ENCODE measurements at places on chromosomes 5 and 9.

GRCh38 chr9:90271707-90272106 is 370.9 kb downstream of the DIRAS2 start:
- no peak for DNase-seq

DNA sequence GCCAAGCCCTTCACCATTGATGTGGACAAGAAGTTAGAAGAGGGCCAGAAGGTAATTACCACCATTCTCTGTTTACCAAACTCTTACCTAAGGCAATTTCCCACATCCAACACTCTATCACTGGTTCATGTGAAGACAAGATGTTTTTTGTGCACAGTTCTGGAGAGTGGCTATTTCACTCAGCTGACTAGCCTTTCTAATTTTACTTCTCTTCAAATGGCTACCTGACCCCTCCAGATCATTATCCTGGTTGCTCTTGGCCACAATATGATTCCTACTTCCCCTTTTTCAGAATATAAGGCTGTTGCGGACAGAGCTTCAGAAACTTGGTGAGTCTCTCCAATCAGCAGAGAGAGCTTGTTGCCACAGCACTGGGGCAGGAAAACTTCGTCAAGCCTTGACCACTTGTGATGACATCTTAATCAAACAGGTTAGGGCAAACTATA is 7.1 kb downstream of the KIF20A start:
- DNase-seq, result no peak

DNA sequence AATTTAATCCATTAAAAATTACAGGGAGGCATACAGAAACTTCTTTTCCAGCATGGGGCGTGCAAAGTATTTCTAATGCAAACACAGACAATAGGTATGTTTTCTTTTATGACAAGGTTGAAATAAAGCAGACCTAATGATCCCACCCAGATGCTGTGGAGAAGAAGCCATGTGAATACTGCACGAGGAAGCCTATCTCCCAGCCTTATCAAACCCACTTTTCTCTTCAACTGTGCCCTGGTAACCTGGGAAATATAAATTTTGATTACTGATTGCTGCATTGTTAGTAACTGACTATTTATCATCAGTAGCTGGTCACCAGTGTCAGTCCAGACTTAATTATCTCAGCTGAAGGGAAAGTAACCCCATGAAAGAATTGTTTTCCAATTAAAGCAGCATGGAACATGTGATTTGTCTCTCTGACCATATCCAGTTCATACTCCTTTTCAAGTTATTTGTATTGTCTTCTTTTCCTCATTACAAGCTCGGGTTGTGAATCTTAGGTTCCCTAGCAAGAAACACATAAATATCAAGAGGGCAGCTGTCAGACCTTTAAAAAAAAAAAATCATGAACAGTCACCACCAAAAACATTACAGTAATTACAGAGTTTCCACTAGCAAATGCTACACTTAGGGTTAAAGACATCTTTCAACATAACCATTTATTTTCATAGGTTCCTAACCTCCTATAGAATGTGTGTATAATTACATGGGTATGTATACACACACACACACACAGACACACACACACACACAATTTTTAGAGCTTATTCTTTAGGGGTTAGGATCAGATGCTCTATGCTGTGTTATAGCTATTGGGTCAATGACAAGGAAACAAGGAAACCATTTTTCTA is 50.3 kb downstream of the SEMA6A start:
- DNase-seq, result no peak

DNA sequence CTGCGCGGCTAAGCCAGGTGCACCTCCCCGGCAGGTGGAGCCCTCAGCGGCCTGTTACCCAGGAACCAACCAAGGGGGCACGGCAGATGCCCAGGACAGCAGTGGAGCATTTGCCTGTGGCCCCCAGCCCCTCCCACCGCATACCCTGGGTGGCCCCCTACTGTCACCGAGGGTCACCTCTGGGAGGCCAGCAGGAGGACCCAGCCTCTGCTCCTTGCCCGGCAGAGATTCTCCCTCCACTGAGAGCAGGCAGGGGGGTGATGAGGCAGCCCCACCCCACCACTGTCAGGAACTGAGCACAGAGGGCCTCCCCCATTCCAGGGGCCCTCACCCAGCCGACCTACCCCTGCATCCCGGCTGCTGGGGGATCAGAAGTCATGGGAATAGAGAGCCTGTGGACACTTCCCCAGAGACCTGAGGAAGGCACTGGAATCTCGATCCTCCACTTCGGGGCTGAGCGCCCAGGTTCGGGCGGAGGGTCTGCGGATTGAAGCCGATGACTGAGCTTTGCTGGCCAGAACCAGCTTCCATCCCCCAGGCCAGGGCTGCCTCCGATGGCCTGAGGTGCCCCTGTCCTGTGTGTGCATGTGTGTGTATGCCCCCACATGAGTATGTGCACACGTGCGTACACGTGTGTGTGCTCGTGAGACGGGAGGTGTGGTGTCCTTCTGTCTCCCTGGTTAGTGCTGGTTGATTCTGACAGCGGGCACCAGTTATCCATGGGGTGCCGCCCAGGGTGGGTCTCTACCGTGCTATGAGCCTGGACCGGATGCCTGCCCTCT is at the start of gene QRFP:
TSS of gene QRFP (minus strand) at position 580 of the 782 bp plus-strand sequence. CDS start 2,974 bp downstream, outside the sequence.
- DNase-seq, result no peak

GRCh38 chr5:80296121-80296520 is 23.7 kb upstream of the SPZ1 start:
- no peak for DNase-seq

GRCh38 chr5:148774313-148774712 is 52.1 kb upstream of the ADRB2 start:
- no peak for DNase-seq

DNA sequence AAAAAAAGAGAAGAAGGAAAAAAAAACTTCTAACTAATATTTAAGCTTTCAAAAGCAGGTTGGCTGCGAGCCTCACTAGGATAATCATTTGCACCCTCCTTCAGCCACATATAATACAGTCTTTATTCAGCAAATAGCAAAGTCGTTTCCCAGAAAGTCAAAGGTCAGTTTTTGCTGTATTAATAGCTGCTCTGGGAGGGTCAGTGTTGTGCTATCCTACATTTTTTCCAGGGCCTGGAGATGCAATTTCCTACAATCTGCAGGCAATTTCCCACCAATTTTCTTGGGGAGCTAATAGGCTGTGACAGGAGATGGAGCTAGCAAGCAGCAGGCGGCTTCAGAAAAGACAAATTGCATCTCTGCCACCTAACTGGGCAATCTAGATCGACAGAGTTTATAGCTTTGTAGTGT is 136.8 kb downstream of the TLE1 start:
- no peak for DNase-seq

- no peak for DNase-seq
Observed at GRCh38 chr5:138018849-138019248, 14.0 kb downstream of the FAM13B start.

DNA sequence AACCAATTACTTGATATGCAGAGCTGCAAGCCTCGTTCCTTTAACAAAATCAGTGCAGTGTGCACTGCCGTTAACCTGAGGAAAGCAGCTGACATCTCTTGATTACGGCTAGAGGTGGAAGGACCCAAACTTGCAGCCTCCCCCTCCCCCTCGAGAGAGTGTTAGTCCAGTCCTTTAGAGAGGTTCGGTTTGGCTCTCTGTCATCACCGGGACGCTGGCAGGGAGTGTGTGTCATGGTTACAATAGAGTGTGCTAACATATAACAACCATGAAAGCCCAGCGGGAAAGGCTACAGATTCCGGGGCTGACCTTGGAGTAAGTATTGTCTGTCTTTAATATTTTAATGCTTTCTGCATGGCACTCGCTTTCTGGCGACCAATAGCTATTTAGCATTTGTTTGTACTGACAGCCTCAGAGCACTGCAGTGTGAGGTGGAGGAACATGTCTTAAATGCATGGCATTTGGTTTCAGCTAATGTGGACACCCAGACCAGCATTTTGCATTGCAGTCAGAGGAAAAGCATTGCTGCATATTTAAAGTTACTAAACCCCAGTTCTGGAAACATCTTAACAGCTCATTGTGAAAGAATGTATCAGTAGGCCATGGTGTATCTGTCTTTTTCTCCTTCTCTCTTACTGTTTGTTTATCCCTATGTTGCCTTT is 237.5 kb downstream of the CD180 start:
- DNase-seq, result no peak

DNA sequence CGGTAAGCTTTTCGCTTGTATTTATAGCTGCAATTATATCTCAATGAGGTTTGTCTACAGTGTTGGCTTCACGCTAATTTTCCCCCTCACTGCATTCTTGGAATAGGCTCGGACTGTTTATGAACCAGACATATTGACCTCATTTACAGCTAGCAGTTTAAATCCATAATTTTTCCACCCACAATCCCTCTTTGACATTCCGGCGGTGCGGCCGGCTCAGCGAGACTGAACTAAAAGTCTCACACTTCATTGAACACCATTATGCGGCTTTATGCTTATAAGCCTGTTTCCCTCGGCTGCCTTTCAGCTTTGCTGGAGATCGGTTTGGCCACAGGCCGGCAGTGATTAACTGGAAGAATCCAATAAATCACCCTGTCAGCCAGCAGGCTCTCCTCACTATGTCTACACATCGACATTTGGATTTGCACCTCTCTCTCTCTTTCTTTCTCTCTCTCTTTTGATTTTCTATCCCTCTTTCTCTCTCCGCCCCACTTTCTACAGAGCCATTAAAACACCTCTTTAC is 315.0 kb upstream of the TLE4 start:
- DNase-seq, result peak; percentile 47

DNA sequence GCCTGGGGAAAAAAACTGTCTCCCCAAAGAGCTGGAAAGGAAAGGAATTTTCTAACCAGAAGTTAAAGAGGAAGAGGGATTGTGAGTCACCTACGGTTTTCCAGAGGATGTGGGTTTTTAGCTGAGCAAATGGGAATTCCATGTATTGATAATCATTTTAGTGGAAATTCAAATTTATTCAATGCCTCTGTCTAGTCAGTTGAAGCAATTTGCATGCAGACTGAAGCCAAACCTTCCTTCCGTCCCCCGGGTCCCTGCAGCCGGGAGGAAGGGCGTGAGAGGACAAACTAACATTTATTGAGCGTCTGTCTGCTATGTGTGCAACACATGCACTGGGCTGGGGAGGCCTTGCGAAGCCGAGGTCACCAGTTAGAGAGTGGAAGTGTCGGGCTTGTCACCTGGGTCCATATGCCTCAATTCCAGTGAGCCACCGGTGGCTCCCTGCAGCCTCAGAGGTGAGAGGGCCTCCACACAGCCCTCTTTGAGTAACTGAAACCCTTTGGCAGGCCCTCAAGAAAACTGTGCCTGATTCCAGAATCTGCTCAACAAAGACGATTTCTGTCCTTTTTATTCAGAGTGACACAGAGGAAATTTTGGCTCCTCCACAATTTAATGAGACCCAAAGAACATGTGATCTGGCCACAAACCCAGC is 70.3 kb downstream of the COL27A1 start:
- no peak for DNase-seq

DNA sequence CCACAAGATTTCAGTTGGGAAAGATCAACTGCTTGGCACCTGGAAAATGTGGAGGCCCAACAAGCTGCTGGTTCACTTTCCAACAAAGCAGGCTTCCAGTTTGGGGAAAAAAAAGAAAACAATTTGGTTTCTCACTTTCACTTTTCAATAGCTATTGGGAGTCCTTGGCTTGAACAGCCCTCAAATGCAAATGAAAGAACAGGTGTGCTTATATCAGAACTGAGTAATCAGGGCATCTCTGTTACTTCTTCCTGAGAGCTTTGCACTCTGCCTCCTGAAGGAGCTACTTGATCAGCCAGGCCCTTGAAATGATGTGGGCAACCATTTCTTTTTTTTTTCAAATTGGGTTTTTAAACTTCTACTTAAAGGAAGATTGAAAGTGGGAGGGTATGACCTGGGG is 73.5 kb downstream of the MFAP3 start:
- no peak for DNase-seq

- DNase-seq, result no peak
Observed at GRCh38 chr5:74364507-74364906, 276.0 kb downstream of the ENC1 start.

DNA sequence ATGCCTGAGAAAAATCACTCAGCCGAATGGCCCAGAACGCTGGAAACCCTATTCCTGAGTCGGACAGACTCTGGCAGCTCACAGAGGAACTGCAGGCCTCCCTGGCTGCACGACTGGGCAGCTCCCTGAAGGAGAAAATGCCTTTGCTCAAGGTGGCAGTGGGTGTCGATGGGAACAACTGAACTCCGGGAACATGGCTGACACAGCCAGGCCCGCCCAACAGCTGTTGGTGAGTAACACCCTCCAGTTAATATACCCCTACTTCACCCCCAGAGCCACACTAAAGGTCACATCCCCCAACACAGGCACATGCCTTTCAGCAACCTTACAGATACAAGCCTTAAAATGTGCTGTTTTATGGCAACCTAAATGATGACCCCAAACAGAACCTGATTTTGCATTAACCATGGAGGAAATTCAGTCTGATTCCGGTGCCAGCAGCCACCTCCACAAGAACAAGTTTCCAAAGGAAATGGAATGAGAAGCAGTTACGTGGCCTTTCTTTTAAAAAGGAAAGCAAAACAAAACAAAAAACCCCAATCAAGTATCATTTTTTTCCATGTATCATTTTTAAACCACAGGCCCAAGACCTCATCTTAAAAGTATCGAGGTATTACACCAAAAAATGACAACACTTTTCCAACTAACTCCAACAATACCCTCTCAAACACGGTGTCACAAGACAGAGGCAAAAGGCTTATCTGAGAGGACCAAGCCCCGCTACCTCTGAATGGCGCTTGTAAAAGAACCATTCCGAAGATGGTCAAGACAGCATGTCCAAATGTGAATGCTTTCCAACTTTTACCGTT is 3.1 kb downstream of the KLF9 start:
- peak; percentile 6 for DNase-seq

DNA sequence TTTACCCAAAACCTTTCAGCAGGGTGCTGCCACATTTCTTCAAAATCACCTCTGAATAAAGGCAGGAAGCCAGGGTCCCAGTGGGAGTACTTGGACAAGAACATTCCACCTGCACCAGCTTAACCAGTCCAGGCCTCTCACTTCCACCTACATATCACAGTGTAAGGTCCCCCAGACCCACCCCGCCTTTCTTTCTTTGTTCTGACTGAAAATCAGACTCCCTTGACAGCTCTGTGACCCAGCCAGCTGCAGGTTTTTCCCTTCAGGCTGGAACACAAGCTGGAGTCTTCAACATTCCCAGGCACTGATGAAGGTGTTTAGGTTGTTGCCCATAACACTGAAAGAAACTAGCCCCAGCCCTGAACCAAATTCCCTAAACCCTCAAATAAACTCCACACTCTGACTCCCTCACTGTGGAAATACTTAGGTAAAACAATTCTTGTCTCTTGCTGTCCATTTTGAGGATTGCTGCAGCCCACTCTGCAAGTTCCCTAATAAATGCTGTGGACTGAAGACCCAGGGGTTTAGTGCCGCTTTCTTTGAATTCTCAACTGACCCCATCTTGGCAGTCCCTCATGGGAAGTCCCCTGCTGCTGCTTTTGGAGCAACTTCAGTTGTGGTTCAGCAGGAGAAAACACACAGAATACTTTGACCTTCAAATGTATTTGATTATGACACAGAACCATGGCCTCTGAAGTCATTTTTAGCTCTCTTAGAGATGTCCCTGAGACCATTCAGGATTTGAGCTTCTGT is 24.8 kb downstream of the P4HA2 start:
- DNase-seq, result no peak

All from NCI-H446 (cell line).